Thyroid gland (tissue), 4 donors: ENCODE measurements at places on chromosomes 4 and X. TPM values are rescaled to one million over a fixed set of nuclear protein-coding genes. Genes with fewer than 3 reads are reported as not detected.

DNA sequence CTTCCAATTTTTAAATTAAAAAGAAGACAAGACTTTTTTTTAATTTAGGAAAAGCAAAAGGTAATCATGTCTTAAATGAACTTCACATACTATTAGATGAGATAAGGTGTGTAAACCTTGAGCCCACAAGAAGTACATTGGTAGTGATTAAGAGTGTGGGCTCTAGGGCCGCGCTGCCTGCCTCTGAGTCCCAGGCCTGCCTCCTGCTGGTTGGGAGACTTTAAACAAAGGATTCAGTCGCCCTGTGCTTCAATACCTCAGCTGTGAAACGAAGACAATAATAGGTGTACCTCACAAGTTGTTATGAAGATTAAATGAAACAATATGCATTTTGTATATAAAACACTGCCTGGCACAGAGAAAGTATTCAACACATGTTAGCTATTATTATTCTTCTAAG, 95.9 kb upstream of the MYOZ2 start:
- H3K4me1 ChIP-seq: peaks cover 8% of the 10 kb centered on the region
- H3K27ac ChIP-seq: no peak overlapping the region
- H3K36me3 ChIP-seq: no peaks in the 10 kb centered on the region
- no peaks in the 10 kb centered on the region for H3K27me3 ChIP-seq

DNA sequence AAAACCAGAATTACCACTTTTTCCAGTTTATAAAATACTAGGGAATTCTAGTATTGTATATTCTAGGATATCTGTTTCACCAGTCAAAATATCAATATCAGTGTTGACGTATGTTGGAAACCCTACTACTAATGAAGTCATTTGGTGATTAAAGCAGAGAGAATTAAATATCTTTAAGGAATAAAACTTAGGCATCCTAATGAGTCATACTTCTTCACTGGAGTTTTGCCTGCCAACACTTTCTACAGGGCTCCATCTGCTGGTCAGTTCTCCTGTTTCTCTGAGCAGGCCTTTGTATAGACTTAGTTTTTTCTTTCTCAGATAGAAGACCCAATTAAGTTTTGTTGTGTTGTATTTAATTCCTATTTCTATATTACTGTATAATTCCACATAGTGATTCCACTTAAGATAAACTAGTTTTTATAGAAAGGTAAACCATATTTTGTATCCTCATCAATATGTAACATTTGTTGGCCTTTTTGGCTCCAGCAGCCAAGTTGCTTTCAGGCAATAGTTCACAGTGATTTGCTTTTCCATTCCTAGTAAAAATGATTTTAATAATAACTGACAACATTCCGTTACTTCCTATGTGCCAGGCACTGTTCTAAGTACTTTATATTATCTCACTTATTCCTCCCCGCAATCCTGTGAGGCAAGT, 3.5 kb downstream of the AP1AR start:
- H3K4me3 ChIP-seq: no peak overlapping the region
- peak overlapping the region; percentile 37 for H3K27ac ChIP-seq
- H3K27me3 ChIP-seq: no peaks in the 10 kb centered on the region
- peaks cover 5% of the 10 kb centered on the region for H3K4me1 ChIP-seq

The MEPE gene
- not detected for total RNA-seq

The PAGE1 gene
- total RNA-seq: not detected

The PRRG1 gene
- 23.7 TPM for total RNA-seq

DNA sequence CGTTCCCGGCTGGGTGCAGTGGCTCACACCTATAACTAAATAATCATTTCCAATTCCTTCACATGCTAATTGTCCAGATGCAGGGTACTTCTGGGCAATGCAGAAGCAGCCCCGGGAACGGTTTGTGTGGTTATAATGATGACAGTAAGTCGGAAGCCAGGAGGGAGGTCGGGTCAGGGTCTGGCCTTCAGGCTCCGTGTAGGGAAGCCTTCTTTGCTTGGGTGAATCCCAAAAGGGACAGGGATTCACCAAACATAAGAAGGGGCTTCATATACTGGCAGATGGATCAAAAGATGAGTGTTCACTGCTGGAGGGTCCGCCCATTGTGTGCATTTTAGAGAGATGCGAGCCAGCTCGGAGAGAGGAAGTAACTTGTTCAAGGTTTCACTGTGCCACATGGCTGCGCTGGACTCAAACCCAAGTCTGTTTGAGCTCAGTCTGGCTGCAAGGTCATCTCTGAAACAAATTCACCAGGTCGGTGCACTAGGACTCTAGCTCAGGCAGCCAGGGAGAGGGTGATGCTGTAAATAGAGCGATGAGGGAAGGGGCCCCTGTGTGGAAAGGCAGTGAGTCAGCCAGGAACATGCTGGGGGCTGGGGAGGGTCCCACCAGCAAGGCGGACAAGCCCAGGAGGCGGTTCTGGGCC, 4.8 kb upstream of the KIAA0232 start:
- no peak overlapping the region for H3K4me3 ChIP-seq
- no peak for DNase-seq
- H3K36me3 ChIP-seq: no peaks in the 10 kb centered on the region
- no peak overlapping the region for H3K27ac ChIP-seq
- no peaks in the 10 kb centered on the region for H3K27me3 ChIP-seq
- peaks cover 18% of the 10 kb centered on the region for H3K4me1 ChIP-seq

DNA sequence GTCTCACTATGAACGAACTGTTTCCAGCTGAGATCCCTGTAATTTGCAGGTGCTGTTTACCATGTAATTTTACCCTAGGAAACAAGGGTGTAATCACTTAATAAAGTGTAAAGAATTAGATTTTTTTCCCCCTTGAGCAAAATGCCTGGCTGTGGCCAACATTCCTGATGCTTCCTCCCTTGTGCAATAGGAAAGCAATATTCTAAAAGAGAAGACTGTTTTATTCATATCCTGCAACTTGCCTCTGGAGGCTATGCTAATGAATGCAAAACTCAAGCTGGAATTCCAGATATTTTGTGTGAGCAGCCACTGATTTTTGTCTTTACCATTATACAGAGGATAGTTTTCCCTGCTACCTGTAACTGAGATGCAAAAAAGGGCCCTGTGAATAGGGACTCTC, 98.0 kb downstream of the AWAT2 start:
- H3K4me1 ChIP-seq: no peaks in the 10 kb centered on the region
- H3K36me3 ChIP-seq: no peaks in the 10 kb centered on the region
- no peak overlapping the region for H3K27ac ChIP-seq
- no peak overlapping the region for H3K4me3 ChIP-seq
- H3K27me3 ChIP-seq: no peaks in the 10 kb centered on the region

GRCh38 chr4:177596035-177596434, 153.8 kb upstream of the AGA start:
- no peak for DNase-seq
- H3K27ac ChIP-seq: no peak overlapping the region
- no peak overlapping the region for H3K4me3 ChIP-seq
- no peaks in the 10 kb centered on the region for H3K36me3 ChIP-seq
- no peaks in the 10 kb centered on the region for H3K4me1 ChIP-seq

The UGT2B17 gene
- not detected for total RNA-seq

The RNF128 gene
- 64.2 TPM for total RNA-seq
